Activated CD4-positive, alpha-beta T cell treated with anti-CD3 and anti-CD28 coated beads for 36 hours (primary cell): ENCODE measurements at places on chromosomes 5 and 9.

DNA sequence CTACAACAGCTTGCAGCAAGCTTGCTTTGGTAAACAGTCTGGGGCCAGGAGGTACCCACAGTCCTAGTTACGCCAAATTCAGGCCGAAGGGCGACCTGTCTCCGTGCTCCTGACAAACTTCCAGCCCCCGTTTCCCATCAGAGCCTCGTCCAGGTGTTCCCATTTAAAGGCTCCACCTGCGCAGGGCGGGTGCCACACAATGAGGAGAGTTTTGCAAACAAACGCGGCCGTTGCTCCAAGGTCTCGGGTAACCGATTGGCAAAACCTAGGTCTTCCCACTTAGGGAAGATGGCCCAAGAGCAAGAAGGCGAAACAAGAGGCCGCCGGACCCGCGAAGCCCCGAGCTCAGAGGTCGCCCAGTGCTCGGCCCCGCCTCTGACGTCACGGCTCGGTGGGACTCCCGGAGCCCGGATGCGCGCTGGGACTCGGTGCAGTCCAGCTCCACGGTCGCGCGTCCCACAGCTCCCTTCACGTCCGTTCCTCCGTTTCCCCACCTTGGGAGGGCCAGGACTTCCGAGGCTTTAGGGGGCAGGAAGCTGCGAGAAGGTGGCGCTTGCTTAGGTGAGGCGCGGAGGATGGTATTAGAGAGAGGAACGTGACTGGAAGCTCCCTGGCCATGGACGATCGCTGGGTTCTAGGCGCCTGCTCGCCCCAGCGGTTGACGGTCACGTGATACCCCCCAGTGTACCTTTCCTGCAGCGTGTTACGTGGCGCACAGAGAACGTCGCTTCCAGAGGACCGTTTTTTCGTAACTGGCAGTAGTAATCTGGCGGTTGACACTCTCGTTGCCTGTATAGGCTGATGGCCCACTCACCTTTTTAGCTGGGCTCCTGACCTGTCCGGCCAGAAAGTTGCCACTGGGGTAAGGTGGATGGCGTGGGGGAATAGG is 41.8 kb upstream of the KDM4C start:
- DNase-seq, result peak; percentile 83

DNA sequence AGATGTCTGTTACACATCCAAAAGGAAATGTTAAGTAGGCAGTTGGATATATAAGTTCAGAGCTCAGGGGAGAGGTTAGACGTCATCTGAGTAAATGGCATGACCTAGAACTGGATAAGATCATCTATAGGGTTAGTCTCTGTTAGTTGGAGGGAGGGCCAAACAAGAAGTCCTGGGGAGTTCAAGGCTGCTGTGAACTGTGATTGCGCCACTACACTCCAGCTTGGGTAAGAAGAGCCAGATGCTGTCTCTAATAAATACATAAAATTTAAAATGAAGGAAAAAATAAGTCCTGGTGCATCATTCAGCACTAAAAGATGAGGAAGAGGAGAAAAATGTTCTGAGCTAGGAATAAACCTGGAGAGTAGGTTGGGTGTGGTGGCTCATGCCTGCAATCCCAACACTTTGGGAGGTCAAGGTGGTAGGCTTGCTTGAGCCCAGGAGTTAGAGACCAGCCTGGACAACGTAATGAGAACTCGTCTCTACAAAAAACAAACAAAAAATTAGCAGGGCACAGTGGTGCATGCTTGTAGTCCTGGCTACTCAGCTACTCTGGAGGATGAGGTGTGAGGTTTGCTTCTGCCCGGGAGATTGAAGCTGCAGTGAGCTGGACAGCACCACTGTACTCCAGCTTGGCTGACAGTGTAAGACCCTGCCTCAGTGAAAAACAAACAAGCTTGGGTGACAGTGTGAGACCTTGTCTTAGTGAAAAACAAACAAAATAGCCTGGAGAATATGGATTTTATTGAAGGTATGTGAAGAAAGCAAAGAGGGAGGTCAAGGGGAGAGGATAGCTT is 123.6 kb downstream of the ACTBL2 start:
- no peak for DNase-seq

- no peak for DNase-seq
Observed at GRCh38 chr5:159780246-159780645, 136.0 kb upstream of the ADRA1B start.

DNA sequence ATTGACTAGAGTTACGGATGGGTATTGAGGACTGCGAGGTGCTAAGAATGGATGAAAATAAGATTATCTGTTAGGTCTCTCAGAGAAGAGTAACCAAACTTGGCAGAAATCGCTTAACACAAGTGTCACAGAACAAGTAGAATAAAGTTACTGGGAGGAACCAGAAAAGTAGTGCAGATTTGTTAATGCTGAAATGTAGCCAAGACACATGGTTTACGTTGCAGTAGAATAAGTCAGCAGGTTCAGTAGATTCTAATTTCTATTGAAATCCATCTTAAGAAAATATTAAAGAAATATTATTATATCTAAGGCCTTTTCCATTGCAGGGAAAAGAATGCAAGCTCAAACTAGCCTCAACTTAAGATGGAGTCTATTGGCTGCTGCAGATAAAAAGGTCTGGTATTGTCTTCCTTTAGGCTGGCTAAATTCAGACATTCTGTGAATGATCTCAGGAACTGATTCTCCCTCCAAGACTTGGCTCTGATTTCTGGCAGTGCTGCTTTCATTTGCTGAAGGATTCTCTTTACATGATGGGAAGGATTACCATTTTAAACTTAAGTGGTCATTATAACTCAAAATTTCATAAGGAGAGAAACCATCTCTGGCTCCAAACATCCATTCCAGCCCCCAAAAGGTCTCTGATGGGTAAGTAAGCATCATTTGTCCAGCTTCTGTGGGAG is 314.9 kb downstream of the MARCHF11 start:
- DNase-seq, result no peak

- peak; percentile 46 for DNase-seq
Observed at GRCh38 chr9:7533376-7534090, 266.0 kb downstream of the DMAC1 start.

DNA sequence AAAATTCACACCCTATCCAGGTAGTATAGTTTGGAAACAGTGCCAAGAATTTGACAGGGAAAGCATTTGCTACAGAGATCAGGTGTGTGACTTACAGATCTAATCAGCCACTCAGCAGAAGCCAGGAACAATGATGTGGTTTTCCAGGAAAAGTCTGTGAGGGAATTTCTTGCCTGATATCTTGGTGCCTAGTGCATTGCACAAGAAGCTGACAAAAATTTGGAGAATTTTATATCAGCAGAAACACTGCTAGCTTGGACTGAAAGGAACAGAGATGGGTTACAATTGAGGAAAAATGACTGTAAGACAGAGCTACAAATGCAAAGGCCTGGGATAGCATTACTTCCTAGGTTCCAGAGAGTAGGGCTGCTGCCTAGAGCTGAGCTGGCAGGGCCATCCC is 658.1 kb upstream of the CHD1 start:
- no peak for DNase-seq

- peak; percentile 84 for DNase-seq
Observed at GRCh38 chr9:136544548-136544963, 1.3 kb downstream of the NOTCH1 start.

DNA sequence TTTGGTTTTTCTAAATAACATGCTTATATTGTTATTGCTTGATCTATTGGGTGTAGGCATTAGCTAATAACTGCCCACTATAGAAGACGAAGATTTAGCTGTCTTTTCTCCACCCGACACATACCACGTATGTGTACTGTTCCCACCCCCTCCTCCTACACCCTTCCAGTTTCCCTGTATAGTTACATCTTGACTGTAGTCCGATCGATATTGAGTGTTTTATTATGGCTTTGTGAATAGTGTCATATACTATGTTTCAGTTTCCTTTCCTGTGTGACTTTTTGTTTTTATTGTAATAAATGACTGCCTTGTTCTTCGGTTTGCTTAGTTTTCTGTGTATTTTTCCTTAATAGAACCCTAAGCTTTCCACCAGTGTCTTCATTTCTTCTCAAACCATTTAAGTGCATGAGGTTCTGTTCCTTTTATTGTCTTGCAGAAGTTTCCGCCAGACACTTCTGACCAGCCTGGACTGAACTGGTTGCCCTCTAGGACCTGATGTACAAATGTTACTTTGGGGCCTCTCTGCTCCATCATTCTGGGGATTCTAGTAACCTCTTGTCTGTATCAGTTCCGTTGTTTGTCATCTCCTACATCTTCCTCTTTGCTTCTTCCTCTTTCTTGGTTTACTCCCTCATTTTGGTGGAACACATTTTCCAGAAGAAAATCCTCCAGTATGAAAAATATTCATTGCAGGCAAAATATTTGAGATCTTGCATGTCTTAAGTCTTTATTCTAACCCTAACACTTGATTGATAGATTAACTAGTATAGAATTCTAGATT is 61.8 kb downstream of the PRKACG start:
- DNase-seq, result no peak
